Activated naive CD4-positive, alpha-beta T cell treated with Interleukin-2 at 50 U/mL for 16 hours (primary cell): ENCODE measurements at places on chromosomes 4 and X.

DNA sequence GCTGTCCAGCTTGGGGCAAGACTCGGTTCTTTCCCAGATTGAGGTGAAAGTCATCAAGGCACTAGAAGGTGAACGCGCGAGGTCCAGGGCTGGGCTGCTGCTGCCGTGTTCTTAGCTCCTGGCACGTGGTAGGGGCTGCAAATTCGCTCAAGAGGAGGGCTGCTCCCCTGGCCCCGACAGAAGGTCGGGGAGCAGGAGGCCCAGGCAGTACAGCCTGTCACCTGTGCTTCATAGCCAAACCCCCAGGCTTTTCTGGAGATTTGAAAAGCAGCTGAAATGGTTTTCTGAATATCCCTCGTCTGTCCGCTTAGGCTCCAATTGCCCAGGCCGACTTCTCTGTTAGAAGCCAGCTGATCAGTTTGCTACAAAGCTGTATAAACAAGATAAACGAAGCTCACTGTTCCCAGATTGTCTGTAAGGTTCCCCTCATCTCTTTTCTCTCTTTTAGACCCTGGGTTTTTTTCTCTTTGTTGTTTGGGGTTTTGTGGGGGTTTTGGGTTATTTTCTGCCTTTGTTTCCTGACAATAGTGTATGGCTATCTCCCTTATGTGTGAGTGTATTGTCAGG is 60.0 kb upstream of the STX18 start:
- DNase-seq, result no peak

DNA sequence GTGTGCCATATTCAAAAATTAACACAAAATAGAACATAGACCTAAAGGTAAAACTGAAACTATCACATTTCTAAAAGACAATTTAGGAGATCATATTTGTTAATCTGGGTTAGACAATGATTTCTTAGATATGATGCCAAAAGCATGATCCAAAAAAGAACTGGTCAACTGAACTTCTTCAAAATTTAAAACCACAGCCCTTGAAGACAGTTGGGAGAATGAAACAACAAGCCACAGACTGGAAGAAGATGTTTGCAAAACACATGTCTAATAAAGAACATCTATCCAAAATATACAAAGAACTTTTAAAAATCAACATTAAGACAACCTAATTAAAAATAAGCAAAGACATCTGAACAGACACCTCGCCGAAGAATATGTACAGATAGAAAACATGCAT is 19.5 kb downstream of the COMMD8 start:
- no peak for DNase-seq

GRCh38 chr4:386708-387105 is 49.1 kb downstream of the ZNF141 start:
- DNase-seq, result no peak

DNA sequence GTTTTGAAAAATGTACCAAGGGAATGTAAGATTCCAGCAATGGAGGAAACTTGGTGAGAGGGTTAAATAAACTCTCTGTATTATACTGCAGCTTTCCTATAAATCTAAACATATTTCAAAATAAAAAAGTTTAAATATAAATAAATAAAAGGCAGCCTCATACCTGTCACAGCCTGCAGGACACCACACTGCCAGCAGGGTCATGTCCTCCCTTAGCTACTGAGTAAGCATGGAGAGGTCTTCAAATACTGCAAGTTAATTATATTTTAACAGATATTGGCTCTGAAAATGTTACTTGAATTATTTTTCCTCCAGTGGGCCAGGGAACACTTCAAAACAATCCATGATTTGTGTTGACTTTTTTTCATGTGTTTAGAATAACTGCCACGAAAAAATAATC is 852.8 kb upstream of the PCDH7 start:
- DNase-seq, result no peak

GRCh38 chr4:185999207-185999606 is 69.7 kb upstream of the TLR3 start:
- no peak for DNase-seq

- DNase-seq, result no peak
These were observed 17.8 kb downstream of the TBC1D1 start for GRCh38 chr4:37908488-37909331.

- no peak for DNase-seq
These were observed 2637.0 kb downstream of the PCDH7 start for GRCh38 chr4:33357121-33357520.

DNA sequence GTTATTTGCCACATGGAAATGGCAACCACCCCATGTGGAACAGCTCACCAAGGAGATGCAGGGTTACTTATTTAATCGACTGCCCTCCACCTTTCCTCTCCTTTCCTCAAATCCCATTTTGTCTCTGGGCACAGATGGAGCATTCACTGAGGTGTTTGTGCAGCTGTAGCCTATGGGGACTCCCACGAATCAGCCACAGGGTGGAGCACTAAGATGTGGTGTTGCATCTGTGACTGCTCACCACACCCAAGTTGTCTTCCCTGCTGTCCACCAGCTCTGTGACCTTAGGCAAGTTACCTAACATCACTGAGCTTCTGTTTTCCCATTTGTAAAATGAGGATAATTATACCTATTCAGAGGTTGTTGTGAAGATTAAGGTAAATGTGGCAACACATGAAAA is 252.4 kb upstream of the CPEB2 start:
- peak; percentile 9 for DNase-seq

DNA sequence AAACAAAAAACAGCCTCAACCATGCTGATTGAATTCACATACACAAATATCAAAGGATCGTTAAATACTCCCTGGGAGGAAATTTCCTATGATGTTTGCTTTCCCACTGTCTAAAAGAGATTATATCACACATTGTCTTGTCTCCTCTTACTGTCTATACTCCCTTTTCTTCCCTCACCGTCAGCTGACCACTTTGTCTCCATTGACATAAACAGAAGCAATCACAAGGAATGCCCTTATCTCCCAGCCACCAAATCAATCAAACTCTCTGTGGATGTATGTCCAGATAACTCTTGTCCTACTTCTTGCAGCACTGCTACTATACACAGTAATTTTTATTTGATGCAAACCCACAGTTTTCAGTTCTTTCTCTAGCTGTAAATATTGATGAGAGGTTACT is 12.2 kb upstream of the NUDT9 start:
- no peak for DNase-seq

DNA sequence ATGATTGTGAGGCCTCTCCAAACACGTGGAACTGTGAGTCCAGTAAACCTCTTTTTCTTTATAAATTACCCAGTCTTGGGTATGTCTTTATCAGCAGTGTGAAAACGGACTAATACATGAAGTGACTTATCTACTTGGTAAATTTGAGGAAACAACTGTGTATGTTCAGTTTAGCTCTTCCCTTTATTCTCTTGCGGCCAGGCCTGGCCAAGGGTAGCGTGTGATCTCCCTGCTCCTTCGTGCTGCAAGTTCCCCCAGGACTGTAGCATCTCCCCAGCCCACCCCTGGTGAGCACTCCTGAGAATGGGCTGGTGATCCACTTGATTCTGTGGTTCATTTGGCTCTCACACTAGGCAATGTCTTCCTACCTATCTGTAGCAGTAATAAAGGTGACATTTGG is 53.2 kb upstream of the CHRNA9 start:
- no peak for DNase-seq

DNA sequence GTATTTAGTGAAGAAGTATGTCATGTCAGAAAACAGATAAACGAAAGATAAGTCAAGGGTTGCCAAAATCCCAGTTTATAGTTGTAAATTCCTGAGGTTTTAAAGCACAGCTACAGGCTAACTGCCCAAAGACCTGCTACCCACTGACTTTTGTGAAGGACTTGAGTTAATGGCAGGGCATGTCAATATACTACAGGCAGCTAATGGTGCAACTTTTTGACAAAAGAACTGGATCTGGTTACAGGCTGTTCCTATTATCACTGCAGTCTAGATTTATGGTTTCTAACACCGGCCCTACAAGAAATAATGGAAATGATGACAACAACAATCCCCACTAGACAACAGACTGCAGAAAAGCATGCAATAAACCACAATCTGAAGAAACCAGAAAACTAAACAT is 6.4 kb downstream of the SCML2 start:
- DNase-seq, result no peak

- no peak for DNase-seq
These were observed 3.4 kb downstream of the TEX13B start for GRCh38 chrX:107978707-107979307.
